ENCODE measurements at places on chromosomes 5 and 9.

DNA sequence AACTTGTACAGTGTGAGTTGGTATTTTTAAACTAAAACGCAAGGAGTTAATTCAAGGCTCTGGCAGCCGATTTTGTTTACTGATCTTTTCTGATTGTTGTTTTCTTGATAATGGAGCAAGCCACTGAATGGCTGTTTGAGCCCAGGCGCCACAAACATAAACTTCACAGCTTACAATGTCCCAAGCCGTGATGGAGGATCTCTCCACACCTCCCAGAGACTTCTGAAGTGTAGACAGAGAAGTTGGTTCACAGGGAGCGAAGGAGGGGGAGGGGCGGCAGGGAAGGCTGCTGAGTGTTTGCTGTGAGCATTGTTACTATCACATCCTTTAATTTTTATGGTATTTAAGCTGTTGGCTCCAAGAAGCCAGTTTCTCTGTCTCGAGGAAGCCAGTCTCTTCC, 14.7 kb downstream of the ISL1 start:
- no peak for DNase-seq

- no peak for DNase-seq
Measured at GRCh38 chr9:113222482-113222841, 1.1 kb downstream of the SLC31A1 start.

- DNase-seq, result no peak
Measured at GRCh38 chr5:9596171-9596780, 33.9 kb downstream of the TAS2R1 start.

- no peak for DNase-seq
Measured at GRCh38 chr5:174462129-174462528, 262.3 kb upstream of the MSX2 start.

DNA sequence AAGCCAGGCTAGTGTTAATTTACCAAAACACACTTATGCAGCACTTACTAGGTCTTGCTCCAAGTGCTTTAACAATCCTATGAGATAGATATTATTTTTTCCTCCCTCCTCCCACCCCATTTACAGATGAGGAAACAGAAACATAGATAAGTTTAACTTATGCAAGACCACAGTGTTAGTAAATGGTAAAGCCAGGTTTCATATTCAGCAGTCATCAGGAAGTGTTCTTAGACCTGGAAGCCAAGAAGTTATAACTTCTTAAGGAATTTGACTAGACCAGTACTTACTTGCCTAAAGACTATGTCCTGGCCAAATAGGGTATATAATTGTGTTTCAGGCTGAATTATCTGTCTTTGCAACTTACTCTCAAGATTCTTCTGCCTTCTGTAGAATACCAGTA, 15.9 kb downstream of the ABHD17B start:
- DNase-seq, result no peak

DNA sequence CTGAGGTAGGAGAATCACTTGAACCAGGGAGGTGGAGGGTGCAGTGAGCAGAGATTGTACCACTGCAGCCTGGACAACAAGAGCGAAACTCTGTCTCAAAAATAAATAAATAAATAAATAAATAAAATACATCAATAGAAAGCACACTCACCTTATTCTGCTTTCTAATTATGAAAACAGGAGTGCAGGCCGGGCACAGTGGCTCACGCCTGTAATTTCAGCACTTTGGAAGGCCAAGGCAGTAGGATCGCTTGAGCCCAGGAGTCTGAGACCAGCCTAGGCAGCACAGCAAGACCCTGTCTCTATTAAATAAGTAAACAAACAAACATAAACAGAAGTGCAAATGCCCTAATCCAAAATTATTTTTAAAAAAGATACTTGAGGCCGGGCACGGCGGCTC, 2.3 kb downstream of the PWWP2A start:
- no peak for DNase-seq

DNA sequence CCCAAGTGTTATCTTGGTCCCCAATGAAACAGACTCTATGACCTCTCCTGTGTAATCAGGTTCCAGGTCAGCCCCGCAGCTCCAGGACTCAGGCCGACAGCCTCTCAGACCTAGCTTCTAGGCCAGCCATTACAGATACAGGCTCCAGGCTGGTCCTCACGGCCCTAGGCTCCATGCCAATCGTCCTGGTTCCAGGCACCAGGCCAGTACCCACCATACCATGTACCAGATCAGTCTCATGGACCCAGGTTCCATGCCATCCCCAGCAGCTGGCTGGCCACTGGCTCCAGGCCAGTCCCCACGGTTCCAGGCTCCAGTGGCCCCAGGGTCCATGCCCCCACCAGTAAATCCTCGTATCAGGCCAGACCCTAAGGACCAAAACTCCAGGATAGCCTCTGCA, 1326.6 kb upstream of the C9orf72 start:
- no peak for DNase-seq

Data from neuronal stem cell (in vitro differentiated cells).